ENCODE measurements at places on chromosomes 7 and 10.

- DNase-seq, result no peak
Measured at GRCh38 chr7:37438906-37439652, 9.6 kb downstream of the ELMO1 start.

GRCh38 chr10:16905320-16905719 lies 88.1 kb upstream of the RSU1 start:
- DNase-seq, result no peak

DNA sequence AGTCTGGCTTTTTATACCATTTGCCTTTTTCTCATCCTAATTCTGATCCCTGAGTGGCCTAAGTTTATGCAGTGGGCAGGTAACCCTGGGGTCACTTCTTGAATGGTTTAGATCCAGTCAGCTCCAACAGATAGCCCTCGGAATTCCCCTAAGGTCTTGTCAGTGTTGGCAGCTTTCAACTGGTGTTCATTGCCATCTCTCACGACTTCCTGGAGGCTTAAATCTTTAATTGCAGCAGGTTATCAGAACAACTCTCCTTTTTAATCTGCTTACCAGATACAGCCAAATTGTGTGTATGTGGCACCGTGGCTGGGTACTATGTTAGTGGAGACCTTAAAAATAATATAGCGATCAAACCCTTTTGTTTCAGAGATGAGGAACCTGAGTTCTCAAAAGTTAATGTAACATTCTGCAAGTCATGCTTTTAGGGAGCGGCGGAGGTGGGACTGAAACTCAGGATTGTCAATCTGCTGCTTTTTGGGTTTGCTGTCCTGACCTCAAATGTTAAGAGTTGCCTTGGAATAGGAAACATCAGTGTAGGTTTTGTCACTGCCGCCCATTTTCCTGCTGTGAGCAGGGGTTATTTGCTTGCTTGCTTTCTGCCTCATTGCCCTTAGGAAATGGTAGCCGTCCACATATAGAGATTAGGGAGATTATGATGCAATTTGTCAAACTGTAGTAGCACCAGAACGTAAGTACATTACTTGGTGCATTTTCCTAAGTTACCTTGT lies 818 bp downstream of the DLD start:
- DNase-seq, result no peak

- DNase-seq, result no peak
Measured at GRCh38 chr10:10872035-10872673, 145.5 kb upstream of the CELF2 start.
